ENCODE measurements at places on chromosomes 6 and 20.

DNA sequence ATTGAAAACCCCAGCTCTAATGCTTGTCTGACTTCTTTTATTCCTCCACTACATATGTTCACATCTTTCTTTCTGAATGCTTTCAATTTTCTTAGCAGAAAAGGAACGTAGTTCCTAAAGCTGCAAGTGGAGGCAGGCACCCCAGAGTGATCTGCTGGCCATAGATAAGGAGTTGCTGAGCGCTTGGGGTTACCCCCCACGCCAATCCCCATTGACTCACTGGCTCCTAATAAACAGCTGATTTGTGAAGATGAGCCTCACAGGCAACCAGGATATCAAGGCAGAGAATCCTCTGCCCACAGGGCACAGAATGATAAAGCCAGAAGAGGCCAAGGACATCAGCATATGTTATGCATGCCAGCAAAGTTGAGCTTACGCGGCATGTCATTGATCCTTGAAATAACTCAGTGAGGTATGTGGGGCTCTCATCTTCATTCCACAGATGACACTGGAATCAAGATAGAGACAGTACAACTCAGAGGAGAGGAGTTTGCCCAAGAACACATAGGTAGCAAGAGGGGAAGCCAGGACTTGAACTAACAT is 129.1 kb upstream of the PTPRT start:
- no peak for DNase-seq

GRCh38 chr20:63698739-63699465 is 2.5 kb downstream of the TNFRSF6B start:
- peak; percentile 75 for DNase-seq

- no peak for DNase-seq
These were observed 76.5 kb upstream of the TMEM170B start for GRCh38 chr6:11460837-11461661.

- DNase-seq, result no peak
These were observed 119.4 kb downstream of the TBX18 start for GRCh38 chr6:84645000-84645399.

DNA sequence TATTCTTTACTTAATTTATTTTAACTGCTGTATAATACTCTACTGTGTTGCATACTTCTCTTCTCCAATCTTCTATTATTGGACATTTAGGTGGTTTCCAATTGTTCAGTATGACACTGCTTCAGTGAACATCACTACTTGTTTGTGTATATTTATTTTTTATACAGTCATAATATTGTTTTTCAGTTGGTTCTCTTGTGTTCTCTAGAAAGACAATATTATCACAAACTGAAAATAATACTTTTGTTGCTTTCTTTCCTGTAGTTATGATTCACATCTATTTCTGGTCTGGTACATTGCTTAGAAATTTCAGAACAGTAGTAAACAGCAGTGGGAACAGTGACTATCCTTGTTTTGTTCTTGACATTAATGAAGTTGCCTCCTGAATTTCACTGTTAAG is 62.8 kb upstream of the GTSF1L start:
- DNase-seq, result no peak

- no peak for DNase-seq
These were observed 15.9 kb downstream of the OSBPL2 start for GRCh38 chr20:62254021-62254724.

GRCh38 chr6:87700397-87701343 is 1.4 kb downstream of the AKIRIN2 start:
- DNase-seq, result peak; percentile 49

- no peak for DNase-seq
These were observed 14.6 kb downstream of the EDN3 start for GRCh38 chr20:59314997-59315396.

DNA sequence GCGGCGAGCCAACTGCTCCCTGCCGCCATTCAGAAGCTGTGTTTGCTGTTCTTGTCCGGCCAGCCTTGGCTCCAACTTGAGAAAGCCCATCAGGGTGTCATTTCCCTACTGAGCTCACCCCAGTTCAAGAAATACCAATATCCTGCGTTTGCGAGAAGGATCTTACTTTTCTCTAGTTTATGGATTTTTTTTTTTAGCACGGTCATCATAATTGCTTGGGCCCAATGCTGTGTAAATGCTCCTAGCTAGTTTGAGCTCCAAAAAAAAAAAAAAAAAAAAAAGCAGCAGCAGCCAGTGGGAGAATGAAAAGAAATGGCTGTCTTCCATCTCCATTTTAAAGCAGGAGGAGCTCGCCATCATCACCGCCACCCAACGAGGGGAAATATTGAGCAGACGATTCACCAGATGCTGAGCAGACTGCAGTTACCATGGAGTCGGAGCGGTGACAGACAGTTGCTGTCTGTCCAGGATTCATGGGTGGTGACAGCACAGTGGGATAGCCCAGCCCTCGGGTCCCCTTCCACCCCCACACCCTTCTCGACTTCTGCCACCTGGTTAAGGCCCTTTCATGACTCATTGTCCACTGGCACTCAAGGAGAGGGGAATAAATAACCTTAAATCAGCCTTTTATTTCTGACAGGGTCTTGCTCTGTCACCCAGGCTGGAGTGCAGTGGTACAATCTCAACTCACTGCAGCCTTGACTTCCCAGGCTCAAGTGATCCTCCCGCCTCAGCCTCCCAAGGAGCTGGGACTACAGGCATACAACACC is 132.4 kb upstream of the SNX9 start:
- DNase-seq, result no peak

DNA sequence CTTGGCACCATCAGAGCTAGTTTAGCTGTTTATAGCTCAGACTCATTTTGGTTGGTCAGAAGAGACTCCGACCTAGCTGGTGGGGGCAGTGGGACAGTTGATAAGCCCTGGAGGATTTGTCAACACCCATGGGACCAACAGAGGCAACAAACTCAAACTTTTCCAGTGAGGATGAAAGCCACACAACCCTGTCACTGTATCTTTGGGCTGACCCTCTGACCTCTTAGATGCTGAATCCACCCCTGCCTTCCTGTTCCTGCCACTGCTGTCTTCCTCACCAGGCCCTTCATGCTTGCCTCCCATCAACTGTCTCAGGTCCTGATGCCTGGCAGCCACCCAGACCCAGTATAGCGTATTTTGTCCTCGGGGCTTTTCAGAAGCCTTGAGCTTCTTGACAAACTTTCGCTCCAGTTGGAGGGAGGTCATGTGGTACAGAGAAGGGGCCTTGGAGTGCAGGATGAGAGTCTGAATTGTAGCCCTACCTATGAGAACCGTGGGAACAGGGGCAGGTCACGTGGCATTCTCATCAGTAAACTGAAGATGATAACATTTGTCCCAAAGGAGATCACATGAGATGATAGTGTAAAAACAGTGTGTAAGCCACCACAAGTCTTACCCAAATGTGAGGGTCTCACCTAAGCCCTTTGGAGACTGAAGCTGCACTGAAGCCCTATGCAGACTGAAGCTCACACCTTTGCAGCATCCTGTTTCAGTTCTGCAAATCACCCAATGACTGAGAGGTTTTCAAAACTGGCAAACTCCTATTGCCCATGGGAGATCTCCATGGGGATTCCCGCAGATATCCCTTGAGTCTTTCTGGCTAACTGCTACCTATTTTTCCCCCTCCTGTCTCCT is 72.0 kb upstream of the F13A1 start:
- no peak for DNase-seq

DNA sequence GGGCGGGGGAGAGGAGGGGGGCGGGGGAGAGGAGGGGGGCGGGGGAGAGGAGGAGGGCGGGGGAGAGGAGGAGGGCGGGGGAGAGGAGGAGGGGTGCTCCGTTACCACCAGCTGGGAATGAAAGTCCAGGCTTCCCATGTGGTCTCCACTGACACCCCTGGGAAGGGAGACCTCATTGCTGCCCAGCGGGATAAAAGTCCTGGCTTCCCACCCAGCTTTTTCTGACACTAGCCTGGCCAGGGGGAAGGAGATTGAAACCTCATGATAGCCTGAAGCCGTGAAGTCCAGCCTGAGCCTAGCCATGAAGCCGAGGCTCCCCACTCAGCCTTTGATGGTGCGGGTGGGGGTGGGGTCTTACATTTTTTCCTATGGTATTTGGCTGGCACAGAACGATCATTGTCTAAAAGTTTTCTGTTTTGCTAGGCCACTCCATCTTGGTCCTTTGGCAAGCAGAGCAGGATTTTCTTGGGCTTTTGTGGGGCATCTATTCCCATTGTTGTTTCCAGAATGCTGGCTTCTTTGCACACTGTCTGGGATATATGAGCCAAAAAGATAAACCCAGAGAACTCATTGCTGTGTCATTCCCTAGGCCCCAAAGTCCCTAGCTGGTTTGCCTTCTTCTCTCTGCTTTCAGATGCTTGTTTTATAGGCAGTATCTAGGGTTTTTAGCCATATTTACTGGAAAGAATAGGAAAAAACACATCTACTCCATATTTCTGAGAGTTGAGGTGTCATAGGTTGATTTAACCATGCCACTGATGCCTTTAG is 67.9 kb upstream of the RNF24 start:
- no peak for DNase-seq

DNA sequence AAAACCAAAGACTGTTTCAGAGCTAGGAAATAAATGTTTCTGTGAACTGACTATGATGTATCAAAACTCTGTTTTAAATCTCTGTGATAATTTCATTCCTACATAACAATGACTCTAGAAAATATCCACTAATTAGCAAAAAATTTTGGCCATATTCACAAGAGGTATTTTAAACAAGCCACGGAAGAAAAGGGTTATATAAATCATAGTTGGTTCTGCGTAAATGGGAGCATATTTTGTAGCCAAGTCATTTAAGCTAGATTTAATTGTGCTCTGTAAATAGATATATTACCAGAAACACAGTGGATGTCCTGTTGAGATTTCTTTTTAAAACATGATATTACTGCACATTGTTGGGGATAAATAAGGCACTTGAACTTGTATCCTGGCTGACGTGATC is 416.5 kb upstream of the PLCB4 start:
- no peak for DNase-seq

DNA sequence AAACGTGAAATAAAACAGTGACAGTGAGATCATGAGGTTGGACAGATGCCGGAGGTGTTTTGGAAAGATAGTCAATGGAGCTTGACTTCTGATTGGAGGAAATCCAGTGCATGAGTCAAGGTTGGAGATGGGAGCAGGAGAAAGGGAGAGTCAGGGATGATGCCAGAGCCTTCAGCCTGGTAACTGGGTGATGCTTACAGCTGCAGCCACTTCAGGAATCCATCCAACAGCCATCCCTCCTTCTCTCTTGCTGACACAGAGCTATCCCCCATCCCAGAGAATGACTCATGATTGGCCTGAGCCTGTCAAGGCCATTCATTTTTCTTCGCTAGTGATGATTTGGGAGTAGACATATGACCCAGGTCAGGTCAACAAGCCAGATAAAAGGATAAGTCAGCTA is 112.8 kb downstream of the SAMD5 start:
- no peak for DNase-seq

DNA sequence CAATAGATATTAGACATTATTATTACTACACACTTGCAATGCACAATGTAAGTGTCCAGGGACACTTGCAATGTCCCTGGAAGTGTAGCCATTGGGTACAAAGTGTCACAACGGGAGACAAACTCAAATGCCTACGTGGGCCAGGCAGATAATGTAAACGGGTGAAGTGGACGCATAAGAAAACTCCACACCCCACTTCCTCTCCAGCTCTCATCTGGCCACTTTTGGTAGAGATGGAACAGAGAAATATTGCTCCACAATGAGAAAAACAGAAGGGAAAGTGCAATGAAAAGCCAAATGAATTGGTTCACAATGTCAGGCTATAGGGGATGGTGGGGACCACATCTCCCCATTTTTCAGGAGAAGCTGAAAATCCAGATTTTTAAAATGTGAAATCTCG is 9.4 kb downstream of the SULF2 start:
- DNase-seq, result no peak
